ENCODE measurements at places on chromosomes 11 and 22.

DNA sequence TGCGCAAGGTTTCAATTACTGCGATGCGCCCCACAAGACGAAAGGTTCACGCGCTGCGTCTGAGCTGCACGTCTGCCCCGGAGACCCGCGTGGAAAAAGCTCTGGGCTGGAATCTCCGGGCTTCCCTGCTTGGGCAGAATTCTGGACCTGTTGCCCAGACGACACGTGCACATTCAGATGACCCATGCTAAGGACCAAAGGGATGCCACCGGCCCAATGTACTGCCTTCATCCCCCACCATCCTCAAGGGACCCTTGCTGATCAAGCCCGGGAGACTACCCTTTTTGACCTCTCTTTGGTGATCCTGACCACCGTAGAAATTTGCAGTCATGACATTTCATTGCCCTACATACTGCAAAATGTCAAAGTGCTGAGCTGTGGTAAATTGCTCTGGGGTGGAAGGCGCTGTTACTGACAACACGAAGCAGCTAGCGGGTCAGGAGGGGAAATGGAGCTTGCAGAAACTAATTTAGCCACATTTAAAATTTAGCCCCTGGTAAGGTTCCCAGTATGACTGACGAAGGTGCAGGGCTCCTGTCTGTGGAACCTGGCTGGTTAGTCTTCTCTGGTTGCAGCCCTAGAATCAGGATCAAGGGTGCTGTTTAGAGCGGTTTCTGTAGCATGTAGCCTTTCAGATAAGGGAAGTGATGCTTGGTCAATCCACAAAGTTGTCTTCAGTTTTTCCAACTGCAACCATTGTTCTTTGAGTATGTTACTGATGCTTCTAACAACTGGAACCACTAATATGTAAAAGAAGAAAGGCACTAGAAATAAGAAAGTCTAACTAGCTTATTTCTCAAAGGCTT, 81.9 kb downstream of the PRR5L start:
- no peaks in the 10 kb centered on the region for H3K36me3 ChIP-seq
- peak overlapping the region; percentile 29 for H3K27ac ChIP-seq

DNA sequence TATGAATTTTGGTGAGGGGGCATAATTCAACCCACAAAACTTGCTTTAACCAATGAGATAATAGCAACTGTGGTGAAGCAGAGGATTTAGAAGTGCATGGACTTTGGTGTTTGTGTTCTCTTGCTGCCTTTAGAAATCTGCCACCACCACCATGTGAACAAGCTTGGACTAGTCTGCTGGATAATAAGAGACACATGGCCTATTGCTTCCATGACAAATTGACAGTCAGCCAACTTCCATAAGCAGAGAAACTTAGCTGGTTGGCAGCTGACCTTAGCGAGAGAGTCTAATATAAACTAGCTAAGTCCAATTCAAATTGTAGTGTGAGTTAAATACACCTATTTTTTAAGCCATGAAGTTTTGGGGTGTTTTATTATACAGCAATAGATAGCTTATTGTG, 482.1 kb upstream of the ANO5 start:
- H3K4me1 ChIP-seq: no peaks in the 10 kb centered on the region
- H3K27ac ChIP-seq: no peak overlapping the region
- no peaks in the 10 kb centered on the region for H3K27me3 ChIP-seq
- H3K4me3 ChIP-seq: no peak overlapping the region
- DNase-seq: no peak
- H3K36me3 ChIP-seq: no peaks in the 10 kb centered on the region

- H3K27ac ChIP-seq: no peak overlapping the region
- H3K4me1 ChIP-seq: no peaks in the 10 kb centered on the region
- H3K36me3 ChIP-seq: no peaks in the 10 kb centered on the region
- no peak overlapping the region for H3K4me3 ChIP-seq
- H3K27me3 ChIP-seq: peaks cover 14% of the 10 kb centered on the region
These were observed 53.0 kb downstream of the RASSF10 start for GRCh38 chr11:13062115-13062514.

DNA sequence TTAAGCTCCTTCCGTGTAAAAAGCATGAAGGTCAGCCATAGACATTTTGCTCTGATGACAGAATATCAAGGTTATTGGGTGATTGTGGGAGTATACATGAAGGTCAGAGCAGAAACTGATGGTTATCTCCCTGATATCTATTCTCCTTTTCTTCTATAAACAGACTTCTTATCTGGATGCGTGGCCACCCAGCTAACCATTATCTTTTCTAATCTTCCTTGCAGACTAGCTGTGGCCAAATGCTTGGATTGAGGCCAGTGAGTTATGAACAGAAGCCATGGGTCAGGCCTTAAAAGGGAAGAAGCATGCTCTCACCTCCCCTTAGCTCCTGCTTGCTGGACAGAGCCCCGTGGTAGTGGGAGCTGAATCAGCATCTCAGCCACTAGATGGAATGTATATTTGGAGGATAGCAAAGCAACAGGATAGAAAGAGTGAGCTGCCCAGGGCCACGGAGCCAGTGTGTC, 31.3 kb upstream of the LRRC55 start:
- H3K36me3 ChIP-seq: no peaks in the 10 kb centered on the region
- H3K4me1 ChIP-seq: no peaks in the 10 kb centered on the region
- no peak overlapping the region for H3K4me3 ChIP-seq
- no peak overlapping the region for H3K27ac ChIP-seq
- no peak for DNase-seq

DNA sequence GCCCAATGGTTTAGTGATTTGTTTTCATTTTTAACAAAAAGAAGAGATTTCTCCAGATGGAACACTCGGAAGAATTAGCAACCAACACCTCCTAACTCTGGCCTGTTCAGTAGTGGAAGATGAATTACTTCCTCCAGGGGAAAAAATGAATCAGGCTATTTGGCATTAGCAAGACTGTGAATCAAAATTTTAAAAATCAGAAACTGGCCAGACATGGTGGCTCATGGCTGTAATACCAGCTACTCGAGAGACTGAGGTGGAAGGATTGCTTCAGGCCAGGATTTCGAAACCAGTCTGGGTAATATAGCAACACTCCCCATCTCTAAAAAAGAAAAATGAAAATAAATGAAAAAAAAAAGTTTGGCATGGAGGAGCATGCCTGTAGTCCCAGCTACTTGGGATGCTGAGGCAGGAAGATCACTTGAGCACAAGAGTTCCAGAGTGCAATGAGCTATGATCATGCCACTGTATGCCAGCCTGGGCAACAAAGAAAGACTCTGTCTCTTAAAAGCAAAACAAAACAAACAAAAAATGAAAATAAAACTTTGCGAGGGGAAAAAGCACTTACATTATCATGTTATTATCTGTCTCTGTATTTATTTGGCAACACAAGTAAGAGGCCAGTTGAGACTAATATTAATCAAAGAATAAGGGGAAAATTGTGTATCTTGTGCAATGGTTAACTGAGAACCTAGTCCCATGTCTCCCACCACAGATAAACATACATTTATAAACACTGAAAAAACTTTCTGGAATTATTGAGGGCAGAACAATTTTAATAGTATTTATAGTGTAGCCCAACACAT, 796.3 kb upstream of the ANO3 start:
- DNase-seq: peak; percentile 63
- no peak overlapping the region for H3K27ac ChIP-seq
- no peaks in the 10 kb centered on the region for H3K27me3 ChIP-seq

DNA sequence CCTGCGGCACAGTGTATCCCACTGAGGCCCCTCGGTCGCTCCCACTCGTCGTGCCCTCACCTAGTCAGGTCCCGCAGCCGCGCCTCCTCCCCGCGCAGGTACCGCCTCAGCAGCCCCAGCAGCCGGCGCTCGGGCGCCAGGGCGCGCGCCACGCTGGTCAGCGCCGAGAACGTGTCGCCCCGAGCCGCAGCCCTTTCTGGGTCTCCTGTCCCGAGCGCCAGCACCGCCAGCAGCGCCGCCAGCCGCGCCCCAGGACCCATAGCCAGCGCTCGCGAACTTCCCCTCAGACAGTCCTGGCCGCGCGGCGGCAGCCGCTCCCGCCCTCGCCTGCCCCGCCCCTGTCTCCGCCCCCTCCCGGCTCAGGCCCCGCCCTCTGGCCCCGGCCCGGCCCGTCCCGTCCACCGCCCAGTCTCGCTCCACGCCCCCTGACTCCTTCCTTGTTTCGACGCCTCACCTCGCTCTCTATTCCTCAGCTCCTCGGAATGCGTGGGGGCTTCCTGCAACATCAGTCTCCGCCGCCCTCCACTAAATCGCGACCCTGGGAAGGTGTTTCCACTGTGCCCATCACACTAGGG, at the start of gene P4HA3:
P4HA3 (minus strand) TSS at position 289 of the 575 bp plus-strand sequence; CDS start at position 260, 29 bp downstream.
- H3K4me1 ChIP-seq: peaks cover 8% of the 10 kb centered on the region
- H3K27ac ChIP-seq: peak within 1 kb of the TSS; percentile 25
- no peaks in the 10 kb centered on the region for H3K27me3 ChIP-seq
- H3K4me3 ChIP-seq: peak within 1 kb of the TSS; percentile 49
- no peaks in the 10 kb centered on the region for H3K36me3 ChIP-seq

- H3K4me3 ChIP-seq: no peak overlapping the region
- no peak for DNase-seq
- H3K4me1 ChIP-seq: peaks cover 24% of the 10 kb centered on the region
- no peak overlapping the region for H3K27ac ChIP-seq
- H3K36me3 ChIP-seq: no peaks in the 10 kb centered on the region
These were observed 26.8 kb downstream of the GAB2 start for GRCh38 chr11:78390809-78391208.

GRCh38 chr22:28812516-28812915, 12.1 kb upstream of the XBP1 start:
- no peaks in the 10 kb centered on the region for H3K27me3 ChIP-seq
- peak overlapping the region; percentile 59 for H3K27ac ChIP-seq
- H3K4me3 ChIP-seq: no peak overlapping the region

- H3K36me3 ChIP-seq: no peaks in the 10 kb centered on the region
- no peaks in the 10 kb centered on the region for H3K27me3 ChIP-seq
- H3K4me1 ChIP-seq: peaks cover 65% of the 10 kb centered on the region
- peak; percentile 72 for DNase-seq
- H3K27ac ChIP-seq: peak within 1 kb of the TSS; percentile 82
These were observed at the start of gene DKK3 for GRCh38 chr11:12007769-12008737. Gene DKK3, minus strand, starts transcription at chr11:12008626. Its CDS starts 44 bp downstream, at chr11:12008582.

GRCh38 chr11:625636-626268, 997 bp upstream of the CDHR5 start:
- no peaks in the 10 kb centered on the region for H3K4me1 ChIP-seq
- H3K36me3 ChIP-seq: no peaks in the 10 kb centered on the region
- DNase-seq: peak; percentile 65

- no peaks in the 10 kb centered on the region for H3K36me3 ChIP-seq
- no peak for DNase-seq
- no peaks in the 10 kb centered on the region for H3K27me3 ChIP-seq
- no peak overlapping the region for H3K4me3 ChIP-seq
- H3K27ac ChIP-seq: no peak overlapping the region
- H3K4me1 ChIP-seq: no peaks in the 10 kb centered on the region
These were observed 2.1 kb downstream of the ROBO4 start for GRCh38 chr11:124895471-124895971.

- no peaks in the 10 kb centered on the region for H3K27me3 ChIP-seq
- no peak overlapping the region for H3K27ac ChIP-seq
- DNase-seq: no peak
- H3K4me1 ChIP-seq: no peaks in the 10 kb centered on the region
- H3K36me3 ChIP-seq: peaks cover 12% of the 10 kb centered on the region
These were observed 4.8 kb downstream of the CLCF1 start for GRCh38 chr11:67368621-67369020.
